Kidney (tissue), 22 donors: ENCODE measurements at places on chromosomes 1 and 21.

- peak; percentile 82 for DNase-seq
Measured at GRCh38 chr1:93681101-93681988, at the start of gene BCAR3. Gene BCAR3, minus strand, starts transcription at chr1:93681837. Its CDS starts 6,907 bp downstream, at chr1:93674930.

- no peak for DNase-seq
Measured at GRCh38 chr1:86773341-86774288, 69.2 kb downstream of the SH3GLB1 start.

GRCh38 chr21:37863842-37864241 is 52.4 kb downstream of the KCNJ6 start:
- no peak for DNase-seq

GRCh38 chr1:208145167-208145566 is 99.0 kb downstream of the PLXNA2 start:
- no peak for DNase-seq

DNA sequence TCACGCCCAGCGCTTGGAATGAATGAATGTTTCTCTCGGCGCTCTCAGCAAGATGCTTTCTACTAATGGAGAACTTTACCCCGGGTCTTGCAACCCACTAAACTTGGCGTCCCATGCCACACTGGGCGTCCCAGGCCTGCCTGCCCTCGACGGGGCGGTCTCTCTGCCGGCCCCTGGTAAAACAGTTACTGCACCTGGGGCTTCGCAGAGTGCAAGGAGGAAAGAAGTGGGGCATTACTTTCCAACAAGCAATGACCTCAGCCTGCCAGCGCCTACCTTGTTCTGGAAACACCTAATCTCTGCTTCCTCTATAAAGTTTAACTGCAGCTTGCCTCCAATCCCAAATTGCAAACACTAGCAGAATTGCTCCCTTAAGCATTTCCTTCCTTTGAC is 27.8 kb upstream of the NFIA start:
- DNase-seq: no peak

DNA sequence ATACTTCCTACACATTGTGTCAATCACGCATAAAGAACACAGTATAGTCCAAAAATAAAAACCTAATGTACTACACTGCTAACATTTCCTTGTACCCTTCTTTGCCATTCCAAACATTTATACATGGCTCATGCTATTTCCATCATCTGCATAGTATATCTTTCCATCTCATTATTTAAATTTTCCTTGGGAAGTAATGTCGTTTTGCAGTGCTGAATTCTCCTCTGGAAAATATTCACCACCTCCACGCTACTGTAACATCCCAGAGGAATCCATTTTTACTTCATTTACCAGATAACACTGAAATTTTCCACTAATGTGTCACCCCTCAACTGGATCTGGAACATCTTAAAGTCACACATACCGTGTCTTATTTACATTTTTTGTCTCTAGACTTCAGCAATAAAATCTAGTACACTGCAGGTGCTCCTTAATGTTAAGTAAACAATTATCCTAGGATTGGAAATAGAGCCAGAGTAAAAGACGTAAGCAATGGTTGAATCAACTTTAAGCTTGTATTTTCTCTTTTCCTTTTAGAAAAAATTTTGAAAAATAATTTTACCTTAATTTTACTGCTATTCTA is 881.0 kb downstream of the AMY1C start:
- no peak for DNase-seq

DNA sequence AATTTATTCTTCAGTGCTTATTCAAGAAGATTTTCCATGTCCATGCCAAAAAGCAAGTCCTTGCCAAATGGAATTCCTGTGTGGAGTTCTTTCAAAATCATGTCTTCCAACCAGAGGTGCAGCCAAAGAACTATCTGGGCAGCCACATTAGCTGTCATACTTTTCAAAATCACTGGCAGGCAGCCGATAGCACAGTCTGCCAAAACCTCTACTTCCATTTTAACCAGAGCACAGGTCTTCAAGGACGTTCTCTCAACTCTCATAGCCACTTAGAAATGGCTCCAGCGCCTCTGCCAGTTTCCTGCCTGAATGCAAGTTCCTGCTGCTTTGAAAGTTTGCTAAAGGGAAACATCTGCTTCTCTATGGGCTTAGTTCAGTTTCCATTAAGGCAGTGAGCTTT is 975.7 kb upstream of the ADGRL4 start:
- DNase-seq: peak; percentile 39

DNA sequence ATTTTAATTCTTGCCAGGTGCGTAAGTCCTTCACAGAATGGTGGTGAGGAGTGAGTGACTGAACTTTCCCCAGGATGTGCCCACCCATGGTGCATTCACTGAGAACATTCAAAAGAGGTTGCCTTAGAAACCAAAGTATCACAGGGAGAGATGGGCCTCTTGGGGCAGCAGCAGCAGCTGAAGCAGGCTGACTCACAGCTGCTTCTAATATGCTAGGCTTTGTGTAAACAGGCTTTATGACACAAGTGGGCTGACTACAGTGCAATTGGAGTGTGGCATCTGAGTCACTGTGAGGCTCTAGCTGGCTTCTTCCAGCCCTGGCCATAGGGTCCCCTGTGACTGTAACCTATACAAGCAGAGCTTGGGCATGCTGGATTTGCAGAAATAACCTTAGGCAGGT is 12.6 kb downstream of the PIGP start:
- peak; percentile 80 for DNase-seq

GRCh38 chr1:64469116-64469976 is 583 bp upstream of the CACHD1 start:
- peak; percentile 61 for DNase-seq

DNA sequence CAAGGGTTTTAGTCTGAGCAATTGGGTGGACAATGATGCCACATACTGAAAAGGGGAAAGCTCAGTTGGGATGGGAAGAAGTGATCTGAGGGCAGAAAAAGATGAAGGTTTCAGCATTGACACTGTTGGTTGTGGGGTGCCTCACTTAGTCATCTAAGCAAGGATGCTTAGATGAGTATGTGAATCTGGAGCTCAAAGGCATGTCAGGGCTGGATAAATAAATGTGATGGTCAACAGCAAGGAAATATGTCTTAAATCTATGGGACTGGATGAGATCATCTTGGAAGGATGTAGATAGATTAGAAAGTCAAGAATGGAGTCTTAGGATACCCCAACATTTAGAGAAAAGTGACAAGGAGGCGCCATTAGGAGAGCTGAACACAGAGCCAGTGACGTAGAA is 114.6 kb downstream of the ZBTB18 start:
- no peak for DNase-seq

- DNase-seq: no peak
Measured at GRCh38 chr1:228851193-228851592, 115.9 kb downstream of the RHOU start.

DNA sequence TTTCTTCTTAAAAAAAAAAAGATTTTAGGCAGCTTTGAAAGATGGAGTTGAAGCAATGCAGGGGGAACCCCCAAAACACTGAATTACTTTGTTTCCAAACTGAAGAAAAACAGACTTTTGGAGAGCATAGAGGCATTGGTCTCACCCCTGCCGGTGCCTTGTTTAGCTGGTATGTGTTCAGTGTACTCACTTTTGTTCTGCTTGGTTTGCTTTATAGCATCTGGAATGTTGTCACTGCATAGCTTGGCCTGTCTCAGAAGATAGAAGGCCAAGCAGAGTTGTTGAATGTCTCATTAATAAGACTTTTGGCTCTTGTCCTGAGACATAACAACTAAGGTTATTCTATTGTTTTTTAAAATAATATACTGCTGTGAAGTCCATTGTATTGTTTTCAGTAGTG is 6.9 kb downstream of the THRAP3 start:
- DNase-seq: no peak

DNA sequence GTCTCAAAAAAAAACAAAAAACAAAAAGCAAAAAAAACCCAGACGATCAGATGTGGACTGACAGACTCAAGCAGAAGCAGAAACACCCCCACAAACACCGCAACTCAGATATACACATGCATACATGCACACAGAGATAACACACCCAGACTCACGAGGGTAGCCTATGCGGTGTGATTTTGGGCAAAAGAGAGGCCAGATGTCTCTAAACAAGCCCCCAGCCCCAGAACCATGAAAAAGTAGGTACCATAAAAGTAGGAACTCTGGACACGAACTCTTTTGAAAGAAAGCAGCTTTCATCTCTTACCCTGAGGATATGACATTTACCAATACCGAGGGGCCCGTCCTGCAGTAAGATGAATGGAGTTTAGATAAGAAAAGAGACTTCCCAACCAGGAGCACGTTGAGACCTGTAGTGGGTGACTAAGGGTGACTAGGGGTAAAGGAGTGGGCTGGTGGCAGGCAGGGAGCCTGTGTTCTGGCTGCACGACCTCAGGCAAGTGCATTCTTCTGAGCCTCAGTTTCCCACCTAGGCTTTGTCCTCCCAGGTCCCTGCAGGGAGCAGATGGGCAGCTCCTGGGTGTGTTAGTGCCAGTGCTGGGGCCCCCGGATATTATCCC is 1.5 kb upstream of the TINAGL1 start:
- DNase-seq: no peak

DNA sequence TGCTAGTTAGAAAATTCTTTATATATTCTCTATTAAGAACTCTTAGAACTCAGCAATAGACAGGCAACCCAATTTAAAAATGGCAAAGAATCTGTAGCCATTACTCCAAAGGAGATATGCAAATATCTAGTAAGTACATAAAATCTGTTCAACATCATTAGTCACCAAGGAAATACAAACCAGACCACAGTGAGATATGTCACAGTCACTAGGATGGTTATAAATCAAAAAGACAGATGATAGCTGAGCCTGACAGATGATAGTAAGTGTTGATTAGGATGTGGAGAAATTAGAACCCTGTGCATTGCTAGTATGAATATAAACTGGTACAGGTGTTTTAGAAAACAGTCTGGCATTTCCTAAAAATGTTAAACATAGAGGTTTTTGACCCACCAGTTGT is 26.6 kb downstream of the SRSF11 start:
- no peak for DNase-seq

DNA sequence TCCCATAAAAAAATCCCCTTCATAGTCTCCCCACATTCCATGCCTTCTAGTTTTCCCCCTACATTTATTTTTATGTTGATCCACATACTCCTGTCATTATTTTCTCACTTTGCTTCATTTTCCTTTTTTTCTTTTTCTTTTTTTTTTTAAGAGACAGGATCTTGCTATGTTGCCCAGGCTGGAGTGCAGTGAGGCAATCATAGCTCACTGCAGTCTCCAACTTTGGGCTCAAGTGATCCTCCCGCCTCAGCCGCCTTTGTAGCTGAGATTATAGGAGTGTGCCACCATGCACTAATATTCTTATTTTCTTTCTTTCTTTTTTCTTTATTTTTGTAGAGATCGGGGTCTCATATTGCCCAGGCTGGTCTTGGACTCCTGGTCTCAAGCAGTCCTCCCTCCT is 7.8 kb downstream of the RNF2 start:
- DNase-seq: no peak

GRCh38 chr1:178091986-178092745 is 1.7 kb upstream of the RASAL2 start:
- DNase-seq: no peak

DNA sequence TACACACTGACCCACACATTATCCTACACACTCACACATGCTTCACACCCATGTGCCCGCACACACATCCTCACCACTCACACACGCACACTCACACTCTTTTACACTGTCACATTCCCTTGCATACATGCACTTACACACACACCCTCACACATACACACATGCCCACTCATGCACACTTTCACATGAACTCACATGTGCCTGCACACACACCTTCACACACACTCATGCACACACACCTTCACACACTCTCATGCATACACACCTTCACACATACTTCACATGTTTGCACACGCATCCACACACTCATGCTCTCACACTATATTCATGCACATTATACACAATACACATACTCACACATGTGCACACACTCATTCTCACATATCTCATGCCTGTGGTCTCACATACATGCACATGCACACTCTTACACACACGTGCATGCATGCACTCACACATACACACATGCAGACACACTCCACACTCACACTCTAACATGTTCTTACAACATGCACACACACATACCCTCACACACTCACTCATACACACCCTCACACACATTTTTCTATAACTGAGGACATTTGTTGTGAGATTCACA is 42.3 kb downstream of the RXRG start:
- DNase-seq: no peak

GRCh38 chr1:19798486-19799229 is 1.1 kb downstream of the TMCO4 start:
- DNase-seq: no peak

- no peak for DNase-seq
Measured at GRCh38 chr1:152084853-152085252, 4.0 kb downstream of the TCHHL1 start.

DNA sequence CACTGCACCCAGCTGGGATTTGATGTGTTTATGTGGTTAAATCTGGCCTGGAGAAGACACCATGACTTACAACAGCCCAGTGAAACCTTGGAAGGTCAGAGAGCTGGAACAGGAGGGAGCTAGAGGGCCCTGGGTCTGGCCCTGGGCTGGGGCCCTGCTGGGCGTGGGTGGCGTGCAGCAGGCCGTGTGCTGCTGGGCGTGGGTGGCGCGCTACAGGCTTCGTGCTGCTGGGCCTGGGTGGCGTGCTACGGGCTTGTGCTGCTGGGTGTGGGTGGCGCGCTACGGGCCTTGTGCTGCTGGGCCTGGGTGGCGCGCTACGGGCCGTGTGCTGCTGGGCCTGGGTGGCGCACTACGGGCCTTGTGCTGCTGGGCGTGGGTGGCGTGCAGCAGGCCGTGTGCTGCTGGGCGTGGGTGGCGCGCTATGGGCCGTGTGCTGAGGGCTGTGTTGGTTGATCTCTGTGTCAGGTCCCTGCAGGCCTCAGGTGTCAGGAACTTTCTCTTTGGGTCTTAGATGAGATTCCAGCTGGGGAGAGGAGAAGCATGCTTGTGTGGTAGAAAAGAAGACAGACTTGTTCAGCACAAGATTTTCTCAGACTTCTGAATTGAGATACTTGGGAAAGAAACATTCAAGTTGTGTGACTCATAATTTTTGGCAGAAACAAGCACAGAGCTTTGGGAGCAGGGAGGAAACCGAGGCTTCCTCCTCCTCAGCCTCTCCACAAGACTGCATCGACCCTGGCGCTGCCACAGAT is 66.0 kb downstream of the COL18A1 start:
- no peak for DNase-seq

DNA sequence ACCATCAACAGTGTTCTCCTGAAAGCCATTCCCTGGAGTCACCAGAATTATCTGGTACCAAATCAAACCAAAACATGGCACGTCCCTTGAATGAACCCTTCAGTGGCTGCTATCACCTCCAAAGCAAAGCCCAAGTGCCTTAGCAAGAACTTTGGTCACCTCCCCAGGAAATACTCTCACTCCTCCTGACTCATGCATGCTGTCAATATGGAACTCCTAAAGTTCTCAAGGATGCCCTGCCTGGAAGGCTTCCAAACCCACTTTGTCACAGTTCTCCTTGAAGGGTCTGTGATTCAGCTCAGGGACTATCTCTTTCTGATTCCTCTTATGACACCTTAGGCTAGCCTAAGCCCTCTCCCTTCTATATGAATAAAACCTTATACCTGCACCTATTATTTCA is 146.1 kb upstream of the RUNX1 start:
- no peak for DNase-seq
